ENCODE measurements at places on chromosomes 1 and 21.

DNA sequence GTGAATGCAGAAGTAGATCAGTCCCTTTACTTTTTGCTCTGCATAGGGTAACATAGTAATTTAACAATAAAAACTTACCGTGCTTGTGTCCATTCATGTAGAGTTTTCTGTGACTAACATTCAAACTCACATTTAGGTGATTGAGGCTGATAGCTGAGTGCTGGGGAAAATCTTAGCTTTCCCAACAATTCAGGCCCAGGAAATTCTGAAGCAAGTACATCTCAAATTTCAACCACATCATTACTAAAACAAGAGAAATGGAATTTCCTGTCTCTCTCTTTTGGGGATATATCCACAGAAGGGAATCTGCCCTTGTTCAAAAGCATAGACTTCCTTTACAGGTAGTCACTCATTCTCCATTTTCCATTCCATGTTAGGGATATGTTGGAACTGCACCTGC, 33.1 kb upstream of the C1orf146 start:
- DNase-seq: no peak

GRCh38 chr21:16004086-16004485, 274.3 kb downstream of the USP25 start:
- DNase-seq: no peak

DNA sequence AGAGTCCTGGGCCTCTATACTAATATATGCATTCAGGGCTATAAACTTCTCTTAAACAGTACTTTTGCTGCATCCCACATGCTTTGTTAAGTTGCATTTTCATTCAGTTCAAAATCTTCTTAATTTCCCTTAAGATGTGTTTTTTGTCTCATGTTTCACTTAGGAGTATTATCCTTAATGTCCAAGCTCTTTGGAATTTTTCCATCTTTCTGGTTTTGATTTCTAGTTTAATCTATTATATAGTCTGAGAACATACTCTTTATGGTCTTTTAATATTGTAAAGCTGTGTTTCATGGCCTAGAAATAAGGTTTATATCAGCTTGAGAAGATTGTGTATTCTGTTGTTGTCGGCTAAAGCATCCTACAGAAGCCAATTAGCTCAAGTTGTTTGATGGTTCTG, 1041.8 kb downstream of the PLA2G4A start:
- DNase-seq: no peak

DNA sequence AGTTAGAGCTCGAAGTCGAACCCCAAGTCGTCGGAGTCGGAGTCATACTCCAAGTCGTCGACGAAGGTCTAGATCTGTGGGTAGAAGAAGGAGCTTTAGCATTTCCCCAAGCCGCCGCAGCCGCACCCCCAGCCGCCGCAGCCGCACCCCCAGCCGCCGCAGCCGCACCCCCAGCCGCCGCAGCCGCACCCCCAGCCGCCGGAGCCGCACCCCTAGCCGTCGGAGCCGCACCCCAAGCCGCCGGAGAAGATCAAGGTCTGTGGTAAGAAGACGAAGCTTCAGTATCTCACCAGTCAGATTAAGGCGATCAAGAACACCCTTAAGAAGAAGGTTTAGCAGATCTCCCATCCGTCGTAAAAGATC, 12.1 kb downstream of the SON start:
- no peak for DNase-seq

DNA sequence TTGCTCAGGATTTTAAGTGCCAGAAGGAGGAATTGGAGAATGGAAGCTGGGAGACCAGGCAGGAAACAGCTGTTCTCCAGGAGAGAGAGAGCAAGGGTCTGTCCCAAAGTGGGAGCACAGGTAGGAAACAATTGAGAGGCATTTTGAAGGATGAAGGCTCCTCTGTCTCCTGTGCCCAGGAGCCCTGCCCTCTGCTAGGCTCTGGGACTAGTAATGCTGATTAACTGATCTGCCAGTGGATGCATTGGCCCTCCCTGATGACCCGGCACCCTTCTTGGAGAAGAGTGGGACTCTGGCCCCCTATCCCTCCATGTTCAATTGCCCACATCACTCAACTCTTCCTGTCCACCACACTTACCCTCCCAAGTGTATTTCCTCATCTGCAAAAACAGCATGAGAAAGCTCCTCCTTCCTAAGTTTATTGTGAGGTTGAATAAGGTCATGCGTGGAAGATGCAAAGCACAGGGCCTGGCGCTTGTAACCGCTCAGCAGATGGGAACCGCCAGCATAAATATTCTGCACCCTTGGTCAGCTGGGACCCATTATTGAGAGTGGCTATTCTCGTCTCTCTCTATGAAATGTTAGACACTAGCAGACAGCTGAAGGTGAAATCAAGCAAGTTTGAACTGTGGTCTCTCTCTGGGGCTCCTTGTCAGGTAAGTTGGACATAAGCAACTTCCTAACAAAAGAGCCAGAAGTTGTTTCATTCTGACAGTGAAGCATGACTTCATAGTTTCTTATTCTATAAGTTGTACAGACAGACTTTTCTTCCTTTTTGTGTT, 63.0 kb upstream of the ANGPTL1 start:
- DNase-seq: no peak

- no peak for DNase-seq
These were observed 81.8 kb downstream of the CDC7 start for GRCh38 chr1:91582431-91582921.

DNA sequence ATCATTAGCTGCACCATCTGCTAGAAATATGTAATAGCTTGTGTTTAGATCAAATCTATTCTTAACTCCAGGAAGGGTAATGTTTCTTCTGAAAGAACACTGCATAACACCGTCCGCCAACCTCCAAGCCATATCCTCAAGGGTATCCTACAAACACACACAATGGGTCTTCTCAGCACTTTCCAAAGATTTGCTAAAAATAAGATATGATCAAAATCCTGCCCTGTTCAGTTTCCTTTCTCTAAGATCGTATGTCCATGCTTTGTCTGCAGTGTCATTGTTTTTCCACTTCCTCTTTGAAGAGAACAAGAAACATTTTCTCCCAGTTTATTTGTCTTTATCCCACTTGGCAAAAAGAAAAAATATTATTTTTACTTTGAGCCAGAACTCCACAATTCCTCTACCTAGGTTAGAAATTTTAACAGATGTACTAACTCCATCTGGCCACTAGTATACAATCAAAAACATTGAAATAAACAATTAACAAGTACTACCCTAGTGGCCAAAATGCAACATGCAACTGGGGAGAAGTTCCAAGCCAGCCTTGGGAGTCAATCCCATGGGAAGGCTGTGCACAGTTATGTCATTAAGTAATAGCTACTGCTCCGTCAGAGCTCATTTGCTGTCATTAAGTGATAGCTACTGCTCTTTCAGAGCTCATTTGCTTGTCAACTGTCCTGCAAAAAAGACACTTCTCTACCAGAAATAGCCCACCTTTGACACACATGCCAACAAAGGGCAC, 37.8 kb downstream of the FRRS1 start:
- DNase-seq: no peak

GRCh38 chr1:99232172-99232571, 32.1 kb upstream of the PLPPR4 start:
- no peak for DNase-seq

- peak; percentile 56 for DNase-seq
These were observed 61.4 kb upstream of the LRRN2 start for GRCh38 chr1:204746838-204747442.

GRCh38 chr1:5690291-5690690, 301.9 kb downstream of the NPHP4 start:
- DNase-seq: no peak

DNA sequence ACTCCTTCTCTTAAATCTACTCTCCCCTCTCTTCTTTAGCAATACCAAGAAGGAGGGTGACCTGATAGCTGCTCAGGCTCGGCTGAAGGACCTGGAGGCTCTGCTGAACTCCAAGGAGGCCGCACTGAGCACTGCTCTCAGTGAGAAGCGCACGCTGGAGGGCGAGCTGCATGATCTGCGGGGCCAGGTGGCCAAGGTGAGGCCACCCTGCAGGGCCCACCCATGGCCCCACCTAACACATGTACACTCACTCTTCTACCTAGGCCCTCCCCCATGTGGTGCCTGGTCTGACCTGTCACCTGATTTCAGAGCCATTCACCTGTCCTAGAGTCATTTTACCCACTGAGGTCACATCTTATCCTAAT, 16.0 kb downstream of the LMNA start:
- no peak for DNase-seq

- DNase-seq: no peak
These were observed 1.2 kb downstream of the FMO5 start for GRCh38 chr1:147223740-147224615.

DNA sequence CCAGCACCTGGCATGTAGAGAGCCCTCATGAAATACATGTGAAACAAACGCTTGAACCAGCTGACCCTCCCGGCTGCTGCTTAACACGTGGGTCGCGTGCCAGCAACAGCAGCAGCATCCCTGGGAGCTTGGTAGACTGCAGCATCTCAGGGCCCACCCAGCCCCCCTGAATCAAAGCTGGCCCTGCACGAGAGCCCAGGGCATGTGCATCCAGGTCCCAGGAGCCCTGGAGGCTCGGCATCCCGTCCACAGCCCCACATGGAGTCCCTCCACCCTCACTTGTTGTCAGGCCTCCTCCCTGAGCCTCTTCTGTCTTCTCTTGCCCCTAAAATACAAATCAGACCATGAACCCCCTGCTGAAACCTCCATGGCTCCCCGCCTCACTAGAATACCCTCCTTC, 123.1 kb downstream of the MATN1 start:
- no peak for DNase-seq

GRCh38 chr1:89995598-89996449, 914 bp downstream of the ZNF326 start:
- DNase-seq: no peak

GRCh38 chr1:237705462-237705861, 185.3 kb downstream of the ZP4 start:
- no peak for DNase-seq

DNA sequence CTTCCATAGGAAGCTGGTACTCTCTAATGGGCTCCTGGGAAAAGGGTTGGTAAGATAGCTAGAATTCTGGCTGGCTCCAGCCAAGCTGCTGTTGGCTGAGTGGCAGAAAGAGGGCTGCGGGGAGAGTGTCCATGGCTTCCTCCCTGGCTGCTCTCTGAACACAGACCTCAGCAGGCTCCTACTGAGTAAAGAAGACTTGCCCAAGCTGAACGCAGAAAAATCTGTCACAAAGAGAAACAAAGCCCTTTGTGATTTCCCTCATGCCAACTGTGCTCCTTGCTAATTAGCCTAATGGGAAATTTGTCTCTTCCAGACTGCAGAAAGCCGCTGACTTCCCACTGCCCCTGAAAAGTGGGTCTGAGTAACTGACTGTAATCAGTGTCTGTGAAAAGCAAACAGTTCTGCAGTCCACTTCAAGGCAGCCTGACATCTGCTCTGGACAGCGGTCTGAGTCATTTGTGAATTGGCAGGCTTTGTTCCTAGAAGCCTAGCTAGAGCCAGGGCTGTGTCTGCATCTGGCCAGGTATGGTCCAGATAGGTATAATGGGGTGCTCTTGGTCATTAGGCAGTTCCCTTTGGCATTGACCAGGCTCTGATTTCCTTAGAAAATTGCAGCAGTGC, 282.8 kb downstream of the ZNF648 start:
- DNase-seq: no peak

GRCh38 chr21:15197696-15198095, 132.9 kb upstream of the NRIP1 start:
- no peak for DNase-seq

DNA sequence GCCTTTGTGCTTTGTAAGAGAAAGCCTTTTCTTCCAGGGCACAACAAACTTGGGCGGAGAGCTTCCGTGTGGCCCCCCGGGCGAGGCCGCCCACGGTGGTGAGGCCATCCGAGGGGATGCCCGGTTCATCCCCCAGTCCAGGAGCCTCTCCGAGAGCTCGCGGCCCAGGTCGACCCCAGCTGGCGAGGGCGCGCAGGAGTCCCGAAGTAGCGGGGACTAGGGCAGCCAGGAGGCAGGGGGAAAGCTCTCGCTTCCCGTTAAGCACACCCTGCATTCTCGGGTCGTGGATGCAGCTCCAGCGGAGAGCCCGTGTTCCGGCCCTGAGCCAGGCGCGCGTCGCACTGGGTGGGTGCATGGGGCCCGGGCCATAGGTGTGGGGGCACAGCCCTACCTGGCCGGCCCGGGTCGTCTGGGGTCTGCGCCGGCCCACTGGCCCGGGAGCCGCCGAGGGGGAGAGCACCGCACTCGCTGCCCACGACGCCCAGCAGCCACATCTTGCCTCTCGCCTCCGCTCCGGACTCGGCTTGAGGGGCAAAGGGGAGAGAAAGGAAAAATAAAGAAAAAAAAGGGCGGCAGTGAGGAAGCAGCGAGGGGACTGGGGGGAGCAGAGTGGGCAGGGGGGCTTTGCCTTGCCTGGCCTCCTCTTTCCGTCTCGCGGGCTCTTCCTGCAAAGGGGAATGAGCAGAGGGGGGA, 1.8 kb downstream of the RNF220 start:
- no peak for DNase-seq

DNA sequence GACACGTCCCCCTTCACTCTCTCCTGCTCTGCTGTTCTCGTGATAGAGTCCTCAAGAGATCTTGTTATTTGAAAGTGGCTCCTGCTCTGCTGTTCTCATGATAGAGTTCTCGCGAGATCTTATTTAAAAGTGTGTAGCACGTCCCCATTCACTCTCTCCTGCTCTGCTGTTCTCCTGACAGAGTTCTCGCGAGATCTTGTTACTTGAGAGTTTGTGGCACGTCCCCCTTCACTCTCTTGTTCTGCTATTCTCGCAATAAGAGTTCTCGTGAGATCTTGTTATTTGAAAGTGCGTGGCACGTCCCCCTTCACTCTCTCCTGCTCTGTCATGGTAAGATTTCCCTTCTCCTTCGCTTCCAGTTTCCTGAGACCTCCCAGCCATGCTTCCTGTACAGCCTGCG, 47.9 kb downstream of the SMYD3 start:
- DNase-seq: no peak

- DNase-seq: no peak
These were observed 308.7 kb upstream of the PRMT6 start for GRCh38 chr1:106747791-106748190.

DNA sequence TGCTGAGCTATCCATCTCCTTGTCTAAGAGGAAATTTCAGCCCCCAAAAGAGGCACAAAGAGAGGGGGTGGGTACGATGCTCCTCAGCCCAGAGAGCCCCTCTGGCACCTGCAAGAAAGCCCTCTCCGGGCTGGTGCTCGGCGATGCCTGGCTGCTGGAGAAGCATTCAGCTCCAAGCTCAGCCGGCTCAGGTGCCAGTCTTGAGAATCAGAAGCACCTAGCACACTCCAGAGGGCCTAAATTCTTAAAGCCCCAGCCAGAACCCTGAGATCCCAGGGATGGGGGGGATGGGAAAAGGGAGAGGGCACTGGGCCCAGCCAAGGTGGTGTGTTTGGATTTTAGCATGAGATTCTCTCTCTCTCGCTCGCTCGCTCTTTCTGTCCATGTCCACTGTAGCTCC, 2.9 kb downstream of the GRIK3 start:
- no peak for DNase-seq

DNA sequence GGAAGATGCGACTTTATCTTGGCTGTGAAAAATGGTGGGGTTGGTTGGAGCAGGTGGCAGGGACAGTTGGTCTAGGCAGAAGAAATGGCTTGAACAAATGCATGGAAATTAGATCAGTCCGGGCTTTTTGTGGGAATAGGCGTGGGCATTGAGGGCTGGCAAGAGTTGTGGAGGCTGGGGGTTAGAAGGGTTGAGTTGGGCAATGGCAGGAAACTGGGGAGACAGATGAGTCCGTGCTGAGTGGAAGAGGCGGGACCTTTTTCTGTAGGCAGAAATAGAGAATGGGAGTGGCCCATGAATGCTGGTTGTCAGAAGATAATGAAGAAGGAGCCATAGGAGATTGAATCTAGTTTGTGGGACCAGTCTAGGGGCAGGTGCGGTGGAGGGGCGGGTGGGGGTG, 6.9 kb downstream of the PDPN start:
- DNase-seq: no peak

- DNase-seq: no peak
These were observed 20.6 kb upstream of the BCAR3 start for GRCh38 chr1:93702111-93702827.

Measured in head of caudate nucleus (tissue), 42 donors.